ENCODE measurements at places on chromosomes 13 and 19.

GRCh38 chr13:45276913-45277312, 64.1 kb downstream of the TPT1 start:
- no peak for DNase-seq

- peak; percentile 63 for DNase-seq
Measured at GRCh38 chr13:101757446-101758039, 305.1 kb downstream of the ITGBL1 start.

GRCh38 chr13:91567485-91568207, 169.2 kb downstream of the GPC5 start:
- DNase-seq: no peak

DNA sequence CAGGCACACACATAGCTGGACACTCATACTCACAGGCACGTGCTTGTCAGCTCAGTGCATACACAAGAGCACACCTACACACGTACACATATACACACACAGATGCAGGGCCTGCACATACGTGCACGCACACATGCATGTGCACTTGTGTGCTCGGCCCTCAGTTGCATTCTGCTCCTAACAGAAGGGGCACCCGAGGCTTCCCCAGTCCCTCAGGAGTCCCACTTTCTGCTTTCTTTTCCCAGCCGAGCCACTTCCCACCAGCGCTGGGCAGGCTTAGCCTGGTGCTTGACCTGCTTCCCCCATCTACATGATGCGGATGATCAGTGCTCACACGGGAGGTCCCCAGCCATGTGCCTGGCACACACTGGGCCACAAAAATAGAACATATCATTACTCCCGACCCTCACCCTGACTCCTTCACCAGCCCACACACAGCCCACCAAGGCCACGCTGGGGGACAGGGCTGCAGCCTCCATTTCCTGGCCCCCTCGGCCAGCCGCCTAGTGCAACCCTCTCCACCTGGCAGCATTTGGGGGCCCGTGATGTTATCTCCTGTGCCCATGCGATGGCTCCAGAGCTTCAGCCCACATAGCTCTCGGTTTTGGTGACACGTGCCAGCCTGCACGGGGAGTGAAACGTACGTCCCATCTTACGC, 125.2 kb upstream of the SPACA7 start:
- no peak for DNase-seq

DNA sequence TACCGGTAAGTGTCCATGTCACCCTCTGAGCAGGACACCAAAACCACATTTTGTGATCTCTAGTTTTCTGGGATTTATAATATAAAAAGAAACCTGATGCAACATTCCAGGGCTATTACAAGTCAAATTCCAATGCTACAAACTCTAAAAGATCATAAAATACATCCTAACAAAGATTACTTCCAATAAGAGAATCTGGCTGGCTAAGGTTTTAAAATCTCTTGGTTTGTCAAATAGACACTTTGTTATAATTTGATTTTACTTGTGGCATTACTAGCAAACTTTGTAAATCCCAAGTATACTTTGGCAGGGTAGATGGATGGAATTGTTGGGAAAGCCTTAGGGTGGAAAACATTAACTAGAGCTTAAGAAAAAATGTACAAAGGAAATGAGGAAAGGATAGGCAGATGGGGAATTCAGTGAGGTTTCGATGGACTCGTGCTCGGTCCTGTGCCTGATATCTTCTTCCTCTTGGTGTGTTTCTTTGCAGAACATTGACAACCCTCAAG, 74.0 kb upstream of the POMP start:
- no peak for DNase-seq

DNA sequence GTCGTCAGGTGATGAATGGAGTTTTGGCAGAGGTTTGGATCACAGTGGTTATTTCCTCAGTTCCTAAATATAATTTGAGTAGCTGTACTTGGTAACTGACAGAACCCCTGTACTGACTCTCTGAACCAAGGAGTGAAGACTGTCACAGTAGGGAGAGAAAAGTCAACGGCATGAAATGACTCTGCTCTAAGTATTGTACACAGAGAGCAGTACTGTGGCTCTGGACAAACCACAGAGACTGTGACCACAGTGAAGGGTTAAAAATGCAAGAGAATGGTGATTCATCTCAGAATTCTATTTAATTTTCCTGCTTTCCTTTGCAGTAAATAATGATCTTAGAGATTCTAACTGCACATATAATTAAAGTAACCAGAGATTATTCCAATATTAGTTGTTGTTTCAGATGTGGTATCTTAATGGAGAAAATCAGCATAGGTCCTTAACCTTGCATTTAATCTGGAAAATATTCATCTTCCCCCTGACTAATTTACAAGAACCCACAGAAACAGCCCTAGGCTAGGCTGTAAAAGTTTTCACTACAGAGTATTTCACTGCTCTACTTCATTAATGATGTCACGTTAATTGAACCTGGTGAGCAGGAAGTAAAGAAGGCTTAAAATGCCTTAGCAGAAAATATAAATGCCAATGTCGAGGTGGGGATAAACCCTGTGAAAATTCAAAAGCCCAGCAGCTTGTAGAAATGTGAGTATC, 221.9 kb downstream of the LIG4 start:
- DNase-seq: no peak
